HepG2 (cell line): ENCODE measurements at places on chromosomes 7 and 10.

- no peak for DNase-seq
Measured at GRCh38 chr10:30553018-30553625, 76.4 kb downstream of the LYZL2 start.

DNA sequence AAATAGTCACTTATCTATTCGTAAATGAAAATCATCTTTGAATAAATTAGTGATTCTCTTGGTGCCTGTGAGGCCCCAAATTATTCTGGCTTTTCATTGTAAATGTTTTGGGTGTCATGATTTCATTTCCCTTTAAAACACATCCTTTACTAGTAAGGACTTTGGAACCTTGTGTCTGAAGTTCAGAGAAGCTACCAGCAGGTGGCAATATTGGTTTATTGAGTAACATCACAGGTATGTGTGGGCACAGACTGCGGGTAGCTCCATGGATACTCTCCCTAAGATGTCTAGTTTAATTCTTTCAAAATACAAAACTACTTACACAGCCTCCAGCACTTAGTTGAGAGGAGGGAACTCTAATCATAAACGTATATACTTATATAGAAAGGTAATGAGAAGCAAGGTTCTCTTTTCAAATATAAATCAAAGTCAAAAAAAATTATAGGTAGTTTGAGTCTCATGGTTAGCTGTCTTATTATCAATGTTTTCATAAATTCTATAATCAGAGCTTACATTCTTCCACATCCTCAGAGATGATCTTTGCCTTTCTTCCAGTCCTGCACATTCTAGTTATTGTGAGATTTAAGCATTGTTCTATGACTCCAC is 449.6 kb downstream of the GRM8 start:
- DNase-seq: peak; percentile 67

DNA sequence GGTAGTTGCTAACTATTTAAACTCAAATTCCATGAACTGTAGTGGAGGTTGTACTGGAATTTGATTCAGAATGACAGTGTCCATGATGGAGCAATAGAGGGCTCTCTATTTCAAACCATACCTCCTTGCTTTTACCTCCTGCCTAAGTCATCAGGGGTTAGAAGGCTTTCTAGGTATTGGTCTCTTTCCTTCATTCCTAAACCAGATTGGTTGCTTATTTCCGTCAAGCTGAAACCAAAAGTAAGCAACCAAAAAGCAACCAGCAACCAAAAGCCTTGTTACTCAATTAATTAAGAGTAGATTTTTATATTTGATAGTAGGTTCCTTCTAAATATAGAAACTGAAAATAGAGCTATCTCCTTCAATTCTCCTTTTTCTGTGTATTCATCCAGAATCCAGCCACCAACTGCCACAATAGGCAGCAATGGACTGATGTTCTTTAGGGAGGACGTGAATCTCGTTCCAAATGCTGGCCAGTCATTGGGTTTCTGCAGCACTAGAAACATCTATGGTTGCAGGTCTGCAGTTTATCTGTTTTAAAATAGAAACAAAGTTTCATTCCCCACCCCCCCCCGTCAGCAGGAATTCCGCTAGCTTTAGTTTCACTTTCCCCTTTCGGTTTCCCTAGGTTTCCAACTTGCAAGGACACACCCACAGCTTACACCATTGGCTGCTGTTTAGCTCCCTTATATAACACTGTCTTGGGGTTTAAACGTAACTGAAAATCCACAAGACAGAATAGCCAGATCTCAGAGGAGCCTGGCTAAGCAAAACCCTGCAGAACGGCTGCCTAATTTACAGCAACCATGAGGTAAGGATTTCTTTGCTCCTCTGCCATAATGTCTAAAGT is at the start of gene IFIT1:
IFIT1 (plus strand) TSS at position 717 of the 850 bp plus-strand sequence; CDS start at position 807, 90 bp downstream.
- peak; percentile 82 for DNase-seq

GRCh38 chr7:44962483-44963251 is 16.1 kb downstream of the MYO1G start:
- no peak for DNase-seq

- DNase-seq: no peak
Measured at GRCh38 chr7:1151156-1151555, 8.8 kb downstream of the ZFAND2A start.

DNA sequence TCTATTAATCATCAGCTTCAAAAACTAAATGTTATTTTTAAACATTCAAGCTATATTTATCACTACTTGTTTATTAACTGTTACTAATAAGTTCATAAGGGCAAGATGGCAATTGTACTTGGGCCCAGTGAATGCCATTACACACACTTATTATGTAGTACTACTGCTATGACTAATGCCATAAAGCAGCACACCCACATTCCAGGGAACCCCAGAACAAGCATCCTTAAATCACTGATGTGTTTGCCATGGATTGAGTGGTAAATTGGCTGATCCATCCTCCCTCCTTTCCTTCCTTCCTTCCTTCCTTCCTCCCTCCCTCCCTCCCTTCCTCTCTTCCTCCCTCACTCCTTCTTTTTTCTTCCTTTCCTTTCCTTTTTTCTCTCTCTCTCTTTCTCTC is 37.4 kb upstream of the RSU1 start:
- DNase-seq: no peak

DNA sequence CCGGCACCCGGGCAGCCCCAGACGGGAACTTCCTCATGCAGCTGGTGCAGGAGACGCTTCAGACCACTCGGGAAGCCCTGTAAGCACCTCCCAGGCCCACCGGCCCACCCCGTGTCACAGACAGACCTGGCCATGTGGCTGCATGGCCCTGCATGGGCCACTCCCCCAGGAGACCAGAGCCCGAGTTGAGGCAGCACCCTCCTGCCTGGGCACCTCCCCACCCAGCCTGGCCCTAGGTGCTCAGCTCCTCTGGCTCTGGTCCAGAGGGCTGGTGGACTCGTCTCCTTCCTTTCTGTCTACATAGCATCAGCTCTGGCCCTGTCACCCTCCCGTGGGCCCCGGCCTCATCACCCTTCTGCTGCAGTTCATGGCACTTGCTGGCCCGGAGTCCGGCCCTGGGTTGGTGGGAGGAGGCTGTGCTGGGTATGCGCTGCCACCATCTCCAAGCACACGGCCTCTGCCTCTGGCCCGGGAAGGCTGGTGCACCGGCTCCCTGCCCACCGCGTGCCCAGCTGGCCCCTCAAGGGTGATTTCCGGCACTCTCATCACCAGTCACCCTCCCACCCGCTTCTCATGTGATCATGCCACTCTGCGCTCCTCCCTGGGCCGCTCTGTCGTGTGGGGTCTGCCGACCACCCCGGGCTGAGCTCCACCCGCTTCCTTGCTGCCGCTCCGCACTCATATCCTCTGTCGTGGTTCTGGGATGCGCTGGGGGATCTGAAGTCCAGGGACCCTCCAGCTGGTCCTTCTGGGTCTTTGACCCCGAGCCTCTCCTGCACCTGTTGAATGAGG is 53.1 kb upstream of the DPYSL4 start:
- DNase-seq: no peak

DNA sequence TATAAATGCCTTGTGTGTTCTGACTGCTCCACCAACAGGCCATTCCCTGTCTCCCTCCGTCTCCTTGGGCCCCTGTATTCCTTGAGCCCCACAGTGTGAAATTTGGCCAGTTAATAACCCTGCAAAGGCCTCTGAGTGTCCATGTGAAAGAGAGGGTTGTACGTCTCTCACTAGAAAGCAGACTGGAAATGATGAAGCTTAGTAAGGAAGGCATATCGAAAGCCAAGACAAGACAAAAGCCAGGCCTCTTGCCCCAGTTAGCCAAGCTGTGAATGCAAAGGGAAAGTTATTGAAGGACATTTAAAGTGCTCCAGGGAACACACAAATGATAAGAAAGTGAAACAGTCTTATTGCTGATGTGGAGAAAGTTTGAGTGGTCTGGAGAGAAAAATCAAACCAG is 680.2 kb downstream of the SDK1 start:
- no peak for DNase-seq

DNA sequence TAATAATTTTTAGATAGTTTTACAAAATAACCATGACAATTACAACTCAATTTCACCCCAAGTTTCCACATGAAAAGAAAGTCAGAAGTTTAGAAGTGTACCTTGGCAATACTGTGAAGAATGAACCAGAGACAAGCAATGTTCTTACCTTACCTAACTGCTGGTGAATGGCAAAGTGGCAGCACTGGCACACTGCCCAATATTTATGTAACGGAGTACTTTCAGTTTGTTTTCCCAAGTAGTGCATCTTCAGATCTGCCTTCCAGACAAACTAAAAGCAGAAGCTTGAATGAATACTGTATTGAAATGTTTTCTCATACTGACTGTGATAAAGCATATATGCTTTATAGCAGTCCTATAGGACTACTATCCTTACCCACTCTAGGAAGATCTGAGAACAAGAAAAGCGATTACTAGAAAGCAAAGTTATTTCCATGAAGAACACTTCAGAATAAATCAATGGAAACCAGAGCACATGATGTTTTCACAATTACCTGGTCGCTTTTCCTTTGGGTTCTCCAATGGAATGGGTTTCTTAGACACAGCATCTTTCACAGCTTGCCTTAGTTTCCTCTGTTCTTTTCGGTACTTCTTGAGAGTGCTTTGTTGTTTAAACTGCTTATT is 1.5 kb downstream of the NOC3L start:
- peak; percentile 43 for DNase-seq

DNA sequence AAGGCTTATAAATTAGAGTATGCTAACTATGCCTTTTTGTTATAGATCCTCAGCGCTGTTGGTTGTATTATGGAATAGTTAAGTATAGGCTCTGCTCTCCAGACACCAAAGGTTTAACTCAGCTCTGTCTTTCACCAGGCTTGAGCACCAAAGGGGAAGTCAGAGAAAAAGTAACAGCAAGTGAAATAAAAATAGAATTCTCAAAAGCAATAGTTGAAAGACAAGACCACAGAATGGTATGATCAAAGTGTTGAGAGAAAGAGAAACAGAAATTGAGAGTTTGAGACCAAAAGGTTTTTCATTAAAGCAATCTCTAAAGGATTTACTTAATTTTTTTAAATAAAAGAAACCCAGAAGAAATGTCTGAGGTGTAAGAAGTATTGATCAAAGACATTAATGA is 529.8 kb upstream of the C7orf33 start:
- DNase-seq: no peak

DNA sequence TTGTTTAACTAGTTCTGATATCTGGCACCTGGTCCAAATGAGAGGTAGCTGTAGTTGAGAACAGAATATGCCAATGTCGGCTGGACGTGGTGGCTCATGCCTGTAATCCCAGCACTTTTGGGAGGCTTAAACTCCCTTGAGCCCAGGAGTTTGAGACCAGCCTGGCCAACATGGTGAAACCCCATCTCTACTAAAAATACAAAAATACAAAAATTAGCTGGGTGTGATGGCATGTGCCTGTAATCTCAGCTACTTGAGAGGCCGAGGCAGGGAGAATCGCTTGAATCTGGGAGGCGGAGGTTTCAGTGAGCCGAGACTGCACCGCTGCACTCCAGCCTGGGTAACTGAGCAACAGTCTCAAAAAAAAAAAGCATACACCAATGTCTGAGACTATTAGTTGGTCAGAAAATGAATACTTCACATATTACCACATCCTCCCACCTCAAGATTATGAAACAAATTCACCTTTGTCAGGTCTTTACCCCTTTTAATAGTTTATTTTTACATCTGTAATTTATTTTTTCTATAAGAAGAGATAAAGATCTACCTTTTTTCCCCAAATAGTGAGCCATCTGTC is 38.8 kb downstream of the EPC1 start:
- no peak for DNase-seq

- DNase-seq: no peak
Measured at GRCh38 chr7:57789130-57789529, 339.2 kb downstream of the ZNF716 start.

- no peak for DNase-seq
Measured at GRCh38 chr10:95356190-95356955, 65.6 kb upstream of the PDLIM1 start.

DNA sequence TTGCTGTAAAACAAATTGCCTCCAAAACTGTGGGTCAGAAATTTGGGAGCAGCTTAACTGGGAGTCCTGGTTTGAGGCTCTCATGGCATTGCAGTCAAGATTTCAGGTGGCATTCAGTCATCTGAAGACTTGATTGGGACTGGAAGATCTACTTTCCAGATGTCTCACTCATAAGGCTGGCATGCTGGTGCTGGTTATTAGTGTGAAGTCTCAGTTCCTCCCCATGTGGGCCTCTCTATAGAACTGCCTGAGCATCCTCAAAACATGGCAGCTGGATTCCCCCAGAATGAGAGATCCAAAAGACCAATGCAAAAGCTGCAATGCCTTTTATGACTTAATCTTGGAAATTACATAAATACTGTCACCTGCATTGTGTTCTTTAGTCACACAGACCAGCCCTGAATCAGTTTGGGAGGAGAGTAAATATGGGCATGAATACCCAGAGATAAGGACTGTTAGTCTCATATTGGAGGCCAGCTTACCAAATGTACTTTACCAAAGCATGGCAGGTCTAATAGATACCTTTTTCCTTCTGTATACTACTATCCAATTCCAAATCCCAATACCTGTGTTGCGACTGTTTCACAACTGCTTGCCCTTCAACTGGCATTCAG is 6.5 kb upstream of the HERPUD2 start:
- no peak for DNase-seq

- peak; percentile 50 for DNase-seq
Measured at GRCh38 chr10:103416436-103417147, 20.2 kb downstream of the PDCD11 start.

GRCh38 chr7:43461349-43462024 is 121.4 kb upstream of the STK17A start:
- DNase-seq: no peak

- no peak for DNase-seq
Measured at GRCh38 chr7:632831-633210, 93.7 kb upstream of the DNAAF5 start.

GRCh38 chr7:106619213-106619612 is 41.7 kb downstream of the CCDC71L start:
- no peak for DNase-seq

DNA sequence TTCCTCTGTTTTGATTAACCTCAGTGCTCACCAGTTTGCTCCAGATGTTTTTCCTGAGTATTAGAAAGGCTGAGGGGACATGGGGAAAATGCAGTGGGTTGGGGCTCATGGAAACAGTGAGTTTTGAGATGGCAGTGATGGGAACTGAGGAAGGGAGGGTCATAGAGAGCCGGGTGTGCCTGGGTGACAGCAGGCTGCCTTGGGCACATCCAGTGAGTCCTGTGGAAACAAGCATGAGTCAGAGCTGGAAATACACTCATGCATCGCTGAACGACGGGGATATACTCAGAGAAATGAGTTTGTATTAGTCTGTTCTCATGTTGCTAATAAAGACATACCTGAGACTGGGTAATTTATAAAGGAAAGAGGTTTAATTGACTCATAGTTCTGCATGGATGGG is 202.2 kb downstream of the TMEM178B start:
- no peak for DNase-seq

- DNase-seq: no peak
Measured at GRCh38 chr10:70884741-70885140, 3.6 kb downstream of the PCBD1 start.

- no peak for DNase-seq
Measured at GRCh38 chr10:1390200-1390599, 334.0 kb downstream of the WDR37 start.

DNA sequence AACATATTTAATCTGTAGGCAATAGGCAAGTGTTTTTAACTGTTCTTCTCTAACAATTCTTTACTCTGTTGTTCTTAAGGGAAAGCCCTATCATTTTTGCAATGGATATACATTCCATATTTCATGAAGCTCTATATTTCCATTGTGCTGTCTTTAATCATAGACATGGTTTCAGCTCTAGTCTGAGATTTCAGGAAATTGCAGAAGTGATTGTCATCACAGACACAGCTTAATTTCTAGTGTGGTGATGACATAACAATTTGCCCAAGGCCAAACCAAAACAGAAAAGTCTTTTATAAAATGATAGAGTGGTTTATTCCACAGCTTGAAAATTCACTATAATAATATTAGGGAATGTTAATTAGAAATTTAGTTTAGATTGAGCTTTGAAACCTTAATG is 494.1 kb upstream of the SEMA3A start:
- no peak for DNase-seq

GRCh38 chr10:8487346-8487745 is 432.9 kb downstream of the GATA3 start:
- no peak for DNase-seq
